Ascending aorta (tissue), 2 donors: ENCODE measurements at places on chromosomes 11 and 22. TPM values are rescaled to one million over a fixed set of nuclear protein-coding genes. Genes with fewer than 3 reads are reported as not detected.
A peak's percentile ranks its signal among the peaks of the same experiment; 100 is the strongest.

PIWIL4 gene
- 4.5 TPM for total RNA-seq

ZFTA gene
- total RNA-seq = 34.7 TPM

- H3K27me3 ChIP-seq = no peaks in the 10 kb centered on the region
- no peak overlapping the region for H3K4me3 ChIP-seq
- H3K36me3 ChIP-seq = no peaks in the 10 kb centered on the region
- DNase-seq = no peak
These were observed 14.5 kb downstream of the DGCR2 start for GRCh38 chr22:19107730-19108074.

DNA sequence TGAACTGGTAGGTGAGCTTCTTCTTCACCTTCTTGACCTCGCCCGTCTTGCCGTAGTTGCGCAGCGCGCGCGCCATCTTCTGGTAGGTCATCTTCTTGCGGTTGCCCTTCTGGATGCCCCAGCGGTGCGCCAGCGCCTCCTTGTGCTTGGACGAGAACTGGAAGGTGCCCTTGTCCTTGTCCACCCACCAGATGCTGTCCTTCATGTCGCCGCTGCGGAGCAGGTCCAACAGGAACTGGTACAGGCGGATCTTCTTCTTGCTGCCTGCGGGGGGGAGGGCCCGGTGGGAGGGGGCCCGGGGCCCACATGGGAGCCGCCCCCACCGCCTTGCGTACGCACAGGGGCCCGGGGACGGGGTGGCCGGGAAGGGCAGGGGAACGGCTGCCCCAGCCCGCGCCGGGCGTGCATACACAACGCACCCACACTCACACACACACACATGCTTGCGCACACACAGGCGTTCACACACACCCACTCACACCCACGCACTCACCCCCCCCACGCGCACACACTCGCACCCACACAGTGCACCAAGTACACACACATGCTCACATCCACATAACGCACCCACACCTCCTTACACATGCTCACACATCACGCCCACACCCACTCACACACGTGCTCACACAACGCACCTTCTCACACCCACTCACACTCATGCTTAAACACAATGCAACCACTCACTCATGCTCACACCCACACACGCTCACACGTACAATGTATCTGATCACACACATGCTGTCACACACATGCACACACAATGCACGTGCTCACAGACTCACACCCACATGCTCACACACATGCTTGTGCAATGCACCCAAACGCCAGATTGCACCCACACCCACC lies 3.0 kb upstream of the MYBPC3 start:
- no peak overlapping the region for H3K27ac ChIP-seq
- peaks cover 2% of the 10 kb centered on the region for H3K4me1 ChIP-seq
- peak overlapping the region; percentile 65 for H3K4me3 ChIP-seq
- peak; percentile 93 for DNase-seq
- H3K36me3 ChIP-seq = no peaks in the 10 kb centered on the region

DNA sequence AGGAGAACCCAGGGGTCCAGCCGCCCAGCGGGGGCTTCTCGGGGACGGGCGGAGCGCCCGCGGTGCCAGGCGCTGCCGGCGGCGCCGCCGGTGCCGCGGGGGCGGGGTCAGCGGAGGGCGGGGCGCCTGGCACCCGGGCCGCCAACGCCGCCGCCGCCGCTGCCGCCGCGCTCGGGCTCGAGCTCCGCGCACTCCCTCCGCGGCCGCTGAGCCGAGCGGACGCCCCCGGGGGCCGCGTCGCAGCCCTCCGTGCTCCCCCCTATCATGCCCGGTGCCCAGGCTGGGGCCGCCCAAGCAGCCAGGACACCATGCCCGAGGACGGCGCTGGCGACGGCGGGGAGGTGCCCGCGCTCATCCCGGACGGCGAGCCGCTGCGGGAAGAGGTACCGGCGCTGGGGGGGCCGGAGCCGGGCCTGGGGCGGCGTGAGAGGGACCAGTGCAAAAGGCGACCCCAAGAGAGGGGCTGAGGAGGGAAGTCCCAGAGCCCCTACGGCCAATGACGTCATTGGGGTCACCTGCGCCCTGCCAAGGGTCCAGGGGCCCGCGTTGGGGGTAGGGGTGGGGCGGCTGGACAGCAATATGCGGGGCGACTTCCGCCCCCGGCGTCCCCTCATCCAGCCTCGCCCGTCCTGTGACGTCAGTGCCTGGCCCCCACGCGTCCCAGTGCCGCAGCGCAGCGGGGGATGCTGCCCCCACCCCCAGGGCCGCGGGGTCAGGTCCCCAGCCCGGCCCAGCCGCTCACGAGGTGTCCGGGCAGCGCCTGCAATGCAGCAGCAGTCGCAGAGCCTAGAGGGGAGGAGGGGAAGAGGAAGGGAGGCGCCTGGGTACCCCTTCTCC lies at the start of gene TMEM151A:
Gene TMEM151A, plus strand, starts transcription at position 189 of the 837 bp plus-strand sequence. Its CDS starts 120 bp downstream, at position 309.
- H3K4me1 ChIP-seq = peaks cover 22% of the 10 kb centered on the region
- no peak within 1 kb of the TSS for H3K27ac ChIP-seq
- DNase-seq = peak; percentile 61
- H3K27me3 ChIP-seq = peaks cover 8% of the 10 kb centered on the region

DNA sequence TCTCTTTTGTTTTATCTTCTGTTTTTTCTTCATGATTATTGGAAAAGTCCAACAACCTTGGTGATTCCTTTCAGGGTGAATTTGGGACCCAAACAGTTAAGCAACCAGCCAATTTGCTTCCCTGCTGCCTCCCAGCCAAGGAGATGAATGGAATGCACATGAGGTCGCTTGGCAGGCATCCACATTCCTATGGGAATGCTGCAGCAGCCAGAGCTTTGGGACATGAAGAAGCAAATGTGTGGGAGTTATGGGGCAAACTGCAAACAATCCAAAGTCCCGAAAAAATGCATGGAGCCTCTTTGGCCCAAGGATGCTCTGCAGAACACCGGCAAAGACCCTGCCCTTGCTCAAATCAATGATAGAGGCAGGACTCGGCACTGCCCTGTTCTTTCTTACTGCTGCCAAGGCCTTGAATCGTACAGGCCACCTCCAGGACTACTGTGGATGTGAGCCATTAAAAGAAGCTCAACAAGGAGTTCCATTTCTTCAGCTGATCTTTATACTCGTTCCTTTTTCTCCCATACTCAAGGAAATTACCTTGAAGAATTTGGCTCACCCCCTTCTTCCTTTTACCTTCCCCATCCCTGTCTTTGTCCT lies 117.3 kb upstream of the TEAD1 start:
- peak; percentile 86 for DNase-seq
- H3K27me3 ChIP-seq = no peaks in the 10 kb centered on the region
- no peaks in the 10 kb centered on the region for H3K4me1 ChIP-seq
- H3K4me3 ChIP-seq = no peak overlapping the region

DNA sequence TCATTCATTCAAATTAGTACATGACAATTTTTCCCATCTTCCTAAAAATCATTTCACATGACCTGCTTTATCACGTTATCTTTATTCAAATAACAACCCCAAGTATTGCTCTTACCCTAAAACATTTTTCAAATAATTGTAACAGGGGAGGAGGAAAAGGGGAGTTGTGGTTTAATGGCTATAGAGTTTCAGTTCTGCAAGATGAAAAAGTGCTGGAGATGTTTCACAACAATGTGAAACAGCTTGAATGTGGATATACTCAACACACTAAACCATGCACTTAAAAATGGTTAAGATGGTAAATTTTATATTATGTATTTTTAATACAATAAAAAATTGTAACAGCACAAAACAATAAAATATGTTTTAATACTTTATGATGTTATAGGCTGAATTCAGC lies 161.6 kb upstream of the GUCY1A2 start:
- no peaks in the 10 kb centered on the region for H3K4me1 ChIP-seq
- H3K4me3 ChIP-seq = no peak overlapping the region
- no peaks in the 10 kb centered on the region for H3K36me3 ChIP-seq
- H3K27ac ChIP-seq = no peak overlapping the region
- no peaks in the 10 kb centered on the region for H3K27me3 ChIP-seq

DNA sequence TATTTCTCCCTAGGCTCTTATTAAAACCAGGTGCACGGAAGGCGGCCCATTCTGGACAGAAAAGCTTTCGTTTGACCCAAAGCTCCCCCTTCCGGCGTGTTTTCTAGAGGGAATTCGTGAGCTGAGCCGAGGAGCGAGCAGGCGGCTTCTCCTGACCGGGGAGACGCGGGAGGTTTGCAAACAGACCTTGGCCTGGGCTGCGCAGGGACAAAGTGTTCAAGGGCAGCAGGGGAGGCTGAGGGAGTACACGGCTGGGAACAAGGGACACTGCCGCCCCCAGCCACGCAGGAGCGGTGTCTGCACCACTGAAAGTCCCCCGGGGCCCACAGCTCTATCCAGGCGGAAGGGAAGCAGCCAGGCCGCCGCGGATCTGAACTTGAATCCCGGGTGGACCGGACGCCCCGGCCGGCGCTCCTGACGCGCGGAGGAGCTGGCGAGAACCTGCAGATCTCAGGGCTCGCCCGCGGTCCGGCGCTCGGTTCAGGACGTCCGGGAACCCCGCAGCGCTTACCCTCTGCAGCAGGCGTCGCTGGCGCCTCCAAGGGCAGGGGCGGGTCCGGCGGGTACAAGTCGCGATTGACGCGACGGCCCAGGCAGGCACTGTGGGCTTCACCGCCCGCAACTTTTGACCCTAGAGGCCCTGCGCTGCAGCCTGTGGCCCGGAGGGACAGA lies 101.9 kb downstream of the WT1 start:
- peak; percentile 67 for DNase-seq
- H3K27me3 ChIP-seq = no peaks in the 10 kb centered on the region
- H3K36me3 ChIP-seq = no peaks in the 10 kb centered on the region
- no peak overlapping the region for H3K27ac ChIP-seq

DNA sequence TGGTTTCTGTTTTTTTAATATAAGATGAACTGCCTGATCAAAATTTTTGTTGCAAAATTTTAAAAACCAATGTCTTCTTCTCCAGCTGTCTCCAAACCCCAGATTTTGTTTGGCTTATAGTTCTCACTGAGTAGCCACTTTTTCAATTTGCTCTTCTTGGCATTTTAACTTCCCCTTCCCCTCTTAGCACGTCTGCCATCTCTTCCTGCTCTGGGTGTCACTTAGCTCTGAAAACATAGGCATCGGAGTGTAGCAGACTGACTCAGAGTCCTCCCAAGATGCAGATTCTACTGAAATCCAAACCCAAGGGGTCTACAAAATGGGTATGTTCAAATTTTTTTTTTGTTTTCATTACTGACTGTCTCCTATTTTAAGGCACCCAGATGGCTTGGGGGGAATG lies 270.3 kb upstream of the KIRREL3 start:
- H3K4me3 ChIP-seq = no peak overlapping the region
- H3K27me3 ChIP-seq = no peaks in the 10 kb centered on the region
- no peak overlapping the region for H3K27ac ChIP-seq
- DNase-seq = no peak
- H3K4me1 ChIP-seq = no peaks in the 10 kb centered on the region
- H3K36me3 ChIP-seq = no peaks in the 10 kb centered on the region

GRCh38 chr11:12108875-12109453 lies 1.4 kb upstream of the MICAL2 start:
- no peak overlapping the region for H3K27ac ChIP-seq
- no peak for DNase-seq
- no peaks in the 10 kb centered on the region for H3K36me3 ChIP-seq
- H3K4me1 ChIP-seq = peaks cover 2% of the 10 kb centered on the region
- H3K4me3 ChIP-seq = no peak overlapping the region

DNA sequence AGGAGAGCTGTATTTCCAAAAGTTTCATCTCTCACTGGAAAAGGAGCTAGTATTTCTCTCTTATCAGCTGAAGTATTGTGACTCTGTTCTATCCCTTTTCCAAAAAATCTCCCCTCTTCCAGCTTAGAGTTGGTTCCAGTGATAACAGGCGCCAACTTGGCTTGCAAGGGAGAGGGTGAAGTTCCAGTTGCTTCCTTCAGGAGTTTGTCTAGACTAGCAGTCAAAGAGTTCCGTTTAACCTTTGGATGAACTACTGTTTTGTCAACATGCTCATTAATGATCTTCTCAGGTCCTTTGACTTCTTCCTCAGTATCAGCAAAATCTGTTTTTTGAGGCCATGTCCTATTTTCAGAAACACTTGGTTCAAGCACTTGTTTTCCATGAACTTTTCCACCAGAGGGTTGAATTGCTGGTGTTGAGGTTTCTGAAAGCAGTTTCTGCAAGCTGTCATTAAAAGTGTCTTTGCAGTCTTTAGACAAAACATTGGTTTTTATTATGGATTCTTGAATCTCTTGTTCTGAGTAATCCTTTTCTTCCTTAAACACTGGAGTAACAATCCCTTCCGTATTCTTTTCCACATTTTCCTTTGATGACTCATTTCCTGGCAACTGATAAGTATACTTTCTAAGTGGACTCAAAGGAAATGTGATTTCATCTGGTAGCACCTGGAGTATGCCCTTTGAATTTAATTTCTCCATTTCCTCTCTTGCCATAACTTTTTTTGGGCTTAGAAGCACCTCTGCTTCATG lies 39.7 kb upstream of the CCDC89 start:
- H3K36me3 ChIP-seq = no peaks in the 10 kb centered on the region
- no peak overlapping the region for H3K4me3 ChIP-seq
- DNase-seq = no peak
- no peaks in the 10 kb centered on the region for H3K27me3 ChIP-seq

DNA sequence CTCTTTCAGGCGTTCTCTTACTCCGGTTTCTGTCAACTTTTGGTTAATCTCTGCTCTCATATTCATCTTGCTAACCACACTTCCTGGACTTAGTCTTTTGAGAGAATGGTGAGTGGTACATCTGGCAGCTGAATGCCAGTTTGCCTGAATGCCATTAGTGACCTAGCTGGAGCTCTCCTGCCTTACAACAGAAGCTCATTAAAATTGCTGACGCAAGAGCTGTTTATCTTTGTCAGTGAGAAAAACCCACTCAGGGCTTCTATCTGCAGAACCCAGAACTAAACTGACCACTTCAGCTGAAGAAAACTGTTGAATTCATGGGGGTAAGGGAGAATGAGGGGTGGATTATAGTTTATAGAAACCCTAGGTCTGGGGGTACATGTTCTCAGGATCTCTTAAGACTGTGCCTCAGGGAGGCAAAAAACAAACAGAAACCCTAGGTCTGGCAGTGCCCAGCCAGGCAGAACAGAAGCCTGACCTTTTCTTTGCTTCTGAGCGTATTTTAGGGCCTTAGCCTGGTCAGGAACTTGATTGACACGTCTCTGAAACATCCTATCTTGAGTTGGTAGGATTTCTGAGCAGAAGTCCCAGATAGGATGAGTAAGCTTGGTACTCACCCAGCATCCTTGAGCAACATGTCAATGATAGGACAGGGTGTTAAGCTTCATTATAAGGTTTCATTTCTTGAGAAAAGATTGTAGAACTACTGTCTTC lies 52.8 kb upstream of the YWHAH start:
- no peak overlapping the region for H3K4me3 ChIP-seq
- no peak for DNase-seq
- H3K27me3 ChIP-seq = no peaks in the 10 kb centered on the region
- H3K4me1 ChIP-seq = no peaks in the 10 kb centered on the region
- H3K36me3 ChIP-seq = peaks cover 11% of the 10 kb centered on the region
- no peak overlapping the region for H3K27ac ChIP-seq
